Stimulated activated naive CD8-positive, alpha-beta T cell treated with anti-CD3 and anti-CD28 coated beads, Interleukin-15, Interleukin-2, amounts not matched to agents 100 U/mL and 50 U/mL, for 24 hours (primary cell): ENCODE measurements at places on chromosomes 2 and 18.

DNA sequence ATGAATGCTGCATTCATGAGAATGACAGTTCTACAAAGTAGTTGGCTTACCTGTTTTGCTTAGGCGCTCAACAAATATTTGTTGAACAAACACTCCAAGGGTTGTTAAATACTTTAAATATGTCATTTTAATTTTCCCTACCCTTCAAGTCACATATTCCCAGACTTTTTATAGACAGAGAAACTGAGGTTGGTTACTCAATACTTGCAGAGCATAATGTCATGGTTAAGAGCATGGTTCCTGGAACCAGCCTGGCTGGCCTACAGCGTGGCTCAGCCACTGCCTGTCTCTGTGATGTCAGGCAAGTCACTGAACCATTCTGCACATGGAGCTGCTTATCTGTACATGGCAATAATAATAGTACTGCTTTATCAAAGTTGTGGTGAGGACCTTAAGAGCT lies 120.0 kb upstream of the STK17B start:
- no peak for DNase-seq

DNA sequence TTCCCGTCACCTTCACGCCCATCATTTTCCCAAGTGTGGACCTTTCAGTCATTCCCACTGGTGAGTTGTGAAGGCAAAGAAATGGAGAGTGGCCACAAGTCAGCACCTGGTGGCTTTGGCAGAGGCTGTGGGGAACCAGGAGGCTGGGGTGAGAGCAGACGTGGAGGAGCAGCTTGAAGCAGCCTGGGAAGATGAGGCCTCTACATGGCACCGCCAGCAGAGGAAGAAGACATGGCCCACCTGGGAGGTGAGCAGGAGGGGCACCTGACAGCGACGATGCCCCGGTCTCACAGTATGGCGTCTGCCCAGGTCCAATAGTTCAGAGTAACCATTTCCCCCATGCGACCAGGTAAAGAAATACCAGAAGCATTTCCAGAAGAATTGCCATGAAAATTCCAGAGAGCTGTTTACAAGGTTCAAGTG lies 69.0 kb downstream of the TPO start:
- DNase-seq: no peak

DNA sequence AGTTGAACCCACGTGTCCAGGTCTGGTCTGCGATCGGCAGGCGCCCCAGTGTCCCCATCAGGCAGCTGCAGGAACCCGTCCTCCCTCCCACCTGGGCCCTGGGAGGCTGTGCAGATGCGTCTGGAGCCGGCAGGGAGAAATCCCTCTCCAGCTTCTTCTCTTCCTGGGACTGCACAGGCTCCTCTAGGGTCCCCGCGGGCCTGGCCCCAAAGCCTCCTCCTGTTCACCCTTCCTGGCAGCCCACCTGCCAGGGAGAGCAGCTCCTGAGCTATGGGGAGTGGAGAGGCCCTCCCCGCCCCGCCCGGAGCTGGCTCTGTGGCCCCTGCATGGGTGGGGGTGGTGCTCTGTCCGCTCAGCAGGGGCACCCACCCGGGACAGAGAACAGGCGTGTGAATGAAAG lies 179.2 kb upstream of the ALKAL2 start:
- no peak for DNase-seq

GRCh38 chr2:8653485-8653884 lies 28.4 kb upstream of the ID2 start:
- DNase-seq: no peak

DNA sequence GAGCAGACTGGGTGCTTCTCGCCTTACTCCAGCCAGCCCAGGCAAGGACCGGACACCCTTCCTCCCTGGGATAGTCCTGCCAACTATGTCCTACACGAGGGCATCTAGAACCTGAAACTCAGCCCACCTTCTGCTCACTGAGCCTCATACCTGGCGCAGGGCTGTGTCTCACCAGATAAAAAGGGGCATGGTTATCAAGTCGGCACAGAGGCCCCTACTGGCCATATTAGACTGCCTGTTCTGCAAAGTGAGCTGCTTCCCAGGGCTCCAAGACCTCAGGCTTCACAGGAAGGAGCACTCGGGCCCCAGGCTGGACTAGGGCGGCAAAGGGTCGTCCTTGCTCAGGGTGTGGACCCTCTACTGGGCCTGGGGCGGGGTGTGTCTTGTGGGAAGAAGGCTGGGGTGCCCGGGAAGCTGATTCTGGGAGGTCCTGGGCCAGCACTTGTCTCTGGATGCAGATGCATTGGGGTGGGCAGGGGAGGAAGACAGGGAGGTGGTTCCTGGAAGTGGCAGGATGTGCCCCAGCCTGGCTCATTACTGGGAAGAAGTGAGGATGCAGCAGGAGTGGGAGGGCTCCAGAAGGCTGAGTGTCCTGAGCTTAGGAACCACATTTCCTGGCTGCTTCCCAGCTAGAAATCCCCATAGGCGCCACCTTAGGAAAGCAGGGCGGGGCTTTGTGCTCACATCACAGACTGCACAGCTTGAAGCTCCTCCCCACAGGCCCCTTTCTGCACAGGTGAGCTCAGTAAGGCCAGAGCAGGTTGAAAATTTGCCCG lies 19.6 kb downstream of the EHD3 start:
- no peak for DNase-seq

- no peak for DNase-seq
These were observed 43.0 kb downstream of the CROCC2 start for GRCh38 chr2:240948905-240949790.

GRCh38 chr2:212733273-212733672 lies 194.7 kb upstream of the ERBB4 start:
- no peak for DNase-seq

- DNase-seq: no peak
These were observed 50.5 kb downstream of the SNED1 start for GRCh38 chr2:241048949-241049343.

GRCh38 chr2:111173856-111174255 lies 53.1 kb downstream of the BCL2L11 start:
- DNase-seq: no peak

DNA sequence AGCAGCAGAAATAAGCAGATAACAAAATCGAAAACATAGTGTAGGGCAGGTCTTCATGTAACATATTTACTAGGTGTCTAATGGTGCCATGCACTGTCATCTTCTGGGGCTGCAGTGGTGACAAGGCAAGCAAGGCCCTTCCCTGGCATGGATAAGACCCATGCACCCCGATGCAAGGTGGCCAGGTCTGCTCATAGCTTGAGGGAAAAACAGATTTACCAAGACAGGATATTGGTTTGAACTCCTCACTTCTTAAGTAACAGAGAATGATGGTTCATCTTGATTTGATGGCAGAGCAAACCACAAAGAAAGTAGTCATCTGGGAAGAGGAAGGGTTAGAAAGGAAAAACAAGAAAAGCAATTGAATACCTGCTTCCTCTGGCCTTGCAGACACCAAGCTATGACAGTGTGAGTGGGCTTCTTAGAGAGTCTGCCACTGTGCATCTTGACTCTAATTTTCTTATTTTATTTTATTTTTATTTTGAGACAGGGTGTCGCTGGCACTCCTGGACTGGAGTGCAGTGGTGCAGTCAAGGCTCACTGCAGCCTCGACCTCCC lies 35.8 kb upstream of the EML6 start:
- no peak for DNase-seq

DNA sequence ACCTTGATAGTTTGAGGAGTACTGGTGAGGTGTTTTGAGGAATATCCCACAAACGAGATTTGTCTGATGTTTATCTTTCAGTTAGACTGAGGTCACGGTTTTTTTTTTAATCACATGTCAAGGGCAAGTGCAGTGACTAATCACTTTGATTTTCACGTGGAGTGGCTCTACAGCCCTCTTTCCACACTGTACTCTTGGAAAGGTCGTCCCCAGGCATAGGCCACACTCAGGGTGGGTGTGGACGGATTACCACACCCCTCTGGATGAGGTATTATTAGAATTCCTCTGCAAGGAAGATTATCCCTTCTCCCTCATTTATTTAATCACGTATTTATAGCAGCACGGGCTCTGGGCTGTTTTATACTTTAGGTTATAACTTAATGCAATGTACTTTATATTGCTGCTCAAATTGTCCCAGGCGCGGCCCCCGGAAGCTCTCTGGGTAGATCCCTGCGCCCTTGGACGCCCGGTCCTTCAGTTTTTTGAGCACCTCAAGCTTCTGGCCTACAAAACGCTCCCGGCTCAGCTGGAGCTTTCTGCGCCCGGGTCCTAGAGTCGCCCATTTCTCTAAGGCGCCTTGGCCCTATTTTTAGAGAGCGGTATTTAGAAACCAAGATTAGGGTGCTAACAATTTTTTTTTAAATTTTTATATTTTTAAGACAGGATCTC lies 515 bp upstream of the PLEKHB2 start:
- DNase-seq: peak; percentile 51

GRCh38 chr2:145012214-145012670 lies 492.3 kb upstream of the ZEB2 start:
- DNase-seq: no peak

DNA sequence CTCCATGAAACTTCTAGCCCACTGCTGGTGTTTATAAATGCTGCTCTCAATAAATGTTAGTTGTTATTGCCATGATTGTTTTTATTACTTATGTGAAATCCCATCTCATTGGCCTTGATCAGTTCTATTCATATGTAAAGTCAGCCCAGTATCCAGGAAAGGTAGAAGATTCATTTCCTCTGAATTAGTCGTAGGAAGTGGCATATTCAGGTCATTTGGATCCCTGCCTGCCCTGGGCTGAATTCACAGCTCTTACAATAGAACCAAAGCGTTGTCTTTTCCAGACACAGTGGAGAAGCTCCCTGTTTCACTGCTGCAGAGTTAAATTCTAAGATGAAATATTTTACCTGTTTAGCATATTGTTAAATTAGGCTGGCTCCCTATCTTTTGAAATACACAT lies 70.3 kb downstream of the MAIP1 start:
- DNase-seq: no peak

DNA sequence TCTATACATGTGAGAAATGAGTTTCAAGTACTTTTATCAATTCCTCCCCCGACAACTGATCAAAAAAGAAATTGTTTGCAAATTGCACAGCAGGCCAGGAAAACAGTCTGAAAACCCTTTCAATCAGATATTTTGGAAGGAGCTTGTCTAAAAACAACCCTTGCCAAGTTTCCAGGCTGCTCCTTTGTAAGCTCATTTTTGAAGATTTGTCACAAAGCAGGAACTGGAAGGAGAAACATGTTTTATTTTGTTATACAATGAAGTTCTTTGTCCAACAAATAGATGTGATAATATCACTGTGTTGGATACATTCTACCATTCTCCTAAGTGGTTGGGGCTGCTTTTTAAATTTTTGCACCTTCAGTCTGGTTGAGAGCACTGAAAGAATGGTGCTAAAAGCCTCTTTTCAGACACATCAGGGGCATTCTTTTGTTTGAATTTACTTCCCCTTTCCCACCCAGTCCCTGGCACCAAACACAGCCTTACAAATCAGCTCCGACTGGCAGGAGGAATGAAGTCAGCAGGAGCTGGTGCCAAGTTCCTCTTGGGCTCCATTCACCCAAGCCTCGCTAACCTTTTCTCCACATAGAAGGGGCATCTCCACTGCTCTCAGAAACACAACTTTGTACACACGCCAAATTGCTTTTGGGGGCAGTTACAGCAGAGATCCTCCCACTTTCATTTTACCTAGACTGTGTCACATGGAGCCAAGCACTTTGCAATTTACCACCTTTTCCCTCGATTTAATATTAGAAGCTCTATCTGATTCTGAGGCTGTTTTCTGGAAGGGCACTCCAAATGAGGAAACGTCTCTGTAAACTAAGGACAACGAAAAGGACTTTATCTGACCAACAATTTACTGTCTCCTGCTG lies 88.0 kb downstream of the C1D start:
- DNase-seq: no peak

- DNase-seq: no peak
These were observed 281.3 kb downstream of the STK39 start for GRCh38 chr2:167965907-167966761.

GRCh38 chr2:98935777-98936352 lies at the start of gene CRACDL:
TSS of gene CRACDL (minus strand) at chr2:98936225. CDS start at chr2:98846800, 89,425 bp downstream.
- DNase-seq: no peak

GRCh38 chr18:10346749-10347415 lies 107.6 kb upstream of the APCDD1 start:
- no peak for DNase-seq

GRCh38 chr2:58896638-58897037 lies 655.5 kb upstream of the FANCL start:
- DNase-seq: no peak

GRCh38 chr18:70276416-70277191 lies 12.2 kb upstream of the SOCS6 start:
- no peak for DNase-seq

- DNase-seq: no peak
These were observed 19.2 kb upstream of the SIGLEC15 start for GRCh38 chr18:45806226-45806625.

GRCh38 chr2:107737756-107738155 lies 88.9 kb upstream of the RGPD4 start:
- no peak for DNase-seq

- DNase-seq: no peak
These were observed 374.3 kb downstream of the SLC4A3 start for GRCh38 chr2:220001751-220002150.

DNA sequence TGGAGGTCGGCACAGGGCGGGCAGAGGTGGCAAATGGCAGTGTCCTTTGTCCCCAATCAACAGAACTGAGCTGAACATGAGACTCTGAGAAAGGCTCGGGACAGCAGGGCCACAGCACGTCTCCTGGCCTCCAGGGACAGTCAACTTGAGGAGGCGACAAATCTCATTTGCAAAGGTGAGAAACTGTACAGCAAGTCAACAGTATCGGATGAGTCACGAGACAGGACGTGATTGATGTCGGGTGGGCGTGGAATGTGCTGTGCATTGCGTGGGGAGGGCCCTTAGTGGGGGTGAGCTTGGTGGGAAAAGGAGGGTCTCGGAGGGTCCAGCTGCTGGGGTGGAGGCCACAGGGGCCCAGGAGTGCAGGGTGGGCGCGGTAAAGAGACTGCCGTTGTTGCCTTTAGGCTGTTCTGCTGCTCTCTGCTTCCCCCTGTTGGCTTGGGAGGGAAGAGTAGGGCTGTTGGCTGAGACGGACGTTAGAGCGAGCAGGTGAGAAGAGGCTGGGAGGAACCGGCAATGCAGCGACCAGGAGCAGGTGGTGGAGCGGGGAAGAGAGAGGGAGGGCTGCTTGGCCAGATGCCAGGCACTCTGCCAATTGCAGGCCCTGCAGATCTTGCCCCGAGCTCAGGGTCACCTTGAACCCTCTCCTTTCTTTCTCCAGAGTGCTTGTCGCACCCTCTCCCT lies 164.3 kb downstream of the BCL2 start:
- peak; percentile 84 for DNase-seq

GRCh38 chr18:65934874-65935273 lies 184.1 kb downstream of the CDH7 start:
- no peak for DNase-seq

DNA sequence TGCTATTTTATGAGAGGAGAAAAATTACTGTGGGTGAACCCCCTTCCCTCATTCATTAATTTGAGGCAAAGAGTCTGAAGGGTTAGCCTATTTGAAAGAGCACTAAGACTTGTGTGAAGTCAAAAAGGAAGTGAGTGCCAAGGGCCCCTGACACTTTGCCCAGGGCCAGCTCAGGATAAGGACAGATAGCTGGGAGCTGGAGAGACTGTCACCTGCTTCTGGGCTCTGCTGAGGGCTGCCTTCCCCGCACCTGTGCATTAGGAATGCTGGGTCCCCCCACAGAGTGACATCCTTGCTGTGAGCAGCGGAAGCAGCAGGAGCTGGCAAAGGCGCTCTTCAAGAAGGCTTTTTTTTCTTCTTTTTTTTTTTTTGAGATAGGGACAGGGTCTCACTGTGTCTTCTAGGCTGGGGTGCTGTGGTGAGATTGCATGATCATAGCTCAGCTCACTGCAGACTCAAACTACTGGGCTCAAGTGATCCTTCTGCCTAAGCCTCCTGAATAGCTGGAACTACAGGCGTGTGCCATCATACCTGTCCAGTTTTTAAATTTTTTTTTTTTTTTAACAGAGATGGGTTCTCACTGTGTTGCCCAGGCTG lies 148.3 kb downstream of the AQP4 start:
- no peak for DNase-seq
